Heart right ventricle (tissue), 16 donors: ENCODE measurements at places on chromosomes 5 and 9. TPM values are rescaled to one million over a fixed set of nuclear protein-coding genes. Genes with fewer than 3 reads are reported as not detected.

DOK3 gene
- total RNA-seq, result 3.8 TPM

FOXD4L3 gene
- total RNA-seq, result not detected

POLR1E gene
- total RNA-seq, result 22.4 TPM

SPATA31C1 gene
- total RNA-seq, result not detected

PFN3 gene
- not detected for total RNA-seq

TAF11L5 gene
- total RNA-seq, result not detected

INSL4 gene
- not detected for total RNA-seq

CARD6 gene
- 4.4 TPM for total RNA-seq
